Pancreas (tissue), 10 donors: ENCODE measurements at places on chromosomes 1 and 21. TPM values are rescaled to one million over a fixed set of nuclear protein-coding genes. Genes with fewer than 3 reads are reported as not detected.
A peak's percentile ranks its signal among the peaks of the same experiment; 100 is the strongest.

- DNase-seq = no peak
Measured at GRCh38 chr1:201624741-201625225, 85.9 kb downstream of the NAV1 start.

- DNase-seq = no peak
Measured at GRCh38 chr1:6300342-6301048, 39.6 kb upstream of the GPR153 start.

DNA sequence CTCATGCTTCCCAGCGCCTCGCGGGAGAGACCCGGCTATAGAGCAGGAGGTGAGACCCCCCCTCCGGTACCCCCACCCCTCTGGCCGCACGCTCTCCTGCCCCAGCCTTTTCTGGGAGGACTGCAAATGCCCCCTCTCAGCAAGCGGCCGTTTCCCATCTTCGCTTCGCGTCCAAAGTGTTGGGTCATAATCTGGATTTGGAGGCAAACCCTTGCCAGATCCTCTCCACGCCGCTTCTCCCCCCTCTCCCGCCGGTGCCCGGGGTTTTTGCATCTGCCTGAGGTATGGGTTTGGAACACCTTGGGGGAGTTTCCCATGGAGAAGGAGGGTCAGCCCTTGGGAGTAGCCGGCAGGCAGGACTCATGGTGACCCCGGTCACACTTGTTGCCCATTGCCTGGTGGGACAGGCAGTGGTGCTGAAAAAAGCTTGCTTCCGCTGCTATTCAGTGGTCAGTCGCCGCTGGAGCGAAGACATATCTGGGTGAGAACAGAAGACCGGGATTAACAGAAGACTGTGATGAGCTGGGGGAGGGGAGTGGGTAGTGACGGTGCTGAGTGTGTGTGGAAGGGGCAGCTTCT is 935 bp downstream of the KCNK2 start:
- DNase-seq = peak; percentile 47

GRCh38 chr1:201709564-201710295 is 119.2 kb upstream of the IPO9 start:
- peak; percentile 65 for DNase-seq

Gene CD34
- polyA plus RNA-seq = 11.6 TPM
